ENCODE measurements at places on chromosomes 7 and 10. TPM values are rescaled to one million over a fixed set of nuclear protein-coding genes. Genes with fewer than 3 reads are reported as not detected.

The PRDX3 gene
- 173 TPM for total RNA-seq

DNA sequence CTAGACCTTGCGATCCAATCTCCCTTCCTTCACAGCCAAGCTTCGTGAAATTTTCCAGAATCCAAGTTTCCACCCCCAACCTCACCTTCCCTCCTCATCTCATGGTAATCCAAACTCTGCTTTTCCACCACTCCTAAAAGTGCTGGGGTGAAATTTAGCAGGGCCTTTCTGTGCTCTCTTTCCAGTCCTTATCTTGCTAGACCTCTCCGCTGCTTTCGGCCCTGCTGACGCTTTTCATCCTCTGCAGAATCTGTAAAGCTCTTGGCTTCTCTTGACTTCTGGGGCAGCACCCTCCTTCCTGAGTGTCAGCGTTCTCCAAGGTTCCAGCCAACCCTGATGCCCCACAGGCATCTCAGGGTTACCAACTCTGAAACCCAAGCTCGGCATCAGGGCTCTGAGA is 7.7 kb downstream of the PLAC9 start:
- H3K4me1 ChIP-seq, result no peaks in the 10 kb centered on the region
- H3K27me3 ChIP-seq, result no peaks in the 10 kb centered on the region

DNA sequence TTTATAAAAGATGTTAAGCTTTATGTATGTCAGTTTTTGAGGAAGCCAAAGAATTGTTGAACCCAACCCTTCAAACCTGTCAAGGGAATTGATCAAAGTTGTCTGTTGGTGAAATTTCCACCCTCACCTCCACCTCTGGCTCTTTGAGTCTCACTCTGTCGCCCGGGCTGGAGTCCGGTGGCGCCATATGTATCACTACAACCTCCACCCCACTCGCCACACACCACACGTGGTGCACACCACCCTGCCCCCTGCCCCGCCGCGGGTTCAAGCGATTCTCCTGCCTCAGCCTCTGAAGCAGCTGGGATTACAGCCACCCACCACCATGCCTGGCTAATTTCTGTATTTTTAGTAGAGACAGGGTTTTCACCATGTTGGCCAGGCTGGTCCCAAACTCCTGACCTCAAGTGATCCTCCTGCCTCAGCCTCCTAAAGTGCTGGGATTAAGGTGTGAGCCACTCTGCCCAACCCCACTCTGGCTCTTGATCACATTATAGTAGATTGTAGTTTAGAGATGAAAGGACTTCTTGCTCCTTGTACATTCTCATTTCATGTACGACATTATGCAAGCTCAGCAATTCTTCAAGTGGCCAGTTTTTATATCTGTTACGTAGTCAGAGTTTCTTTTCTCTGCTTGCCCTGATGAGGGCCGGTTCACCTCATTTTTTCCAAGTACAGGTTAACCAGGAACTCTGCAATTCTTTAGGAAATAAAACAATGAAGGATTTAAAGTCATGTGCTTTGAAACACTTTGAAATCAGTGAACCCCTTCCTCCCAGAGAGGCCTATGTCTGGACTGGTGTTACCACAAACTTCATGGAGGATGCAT is 7.0 kb downstream of the BAMBI start:
- DNase-seq, result no peak
- H3K27ac ChIP-seq, result no peak overlapping the region
- H3K4me1 ChIP-seq, result peaks cover 26% of the 10 kb centered on the region

DNA sequence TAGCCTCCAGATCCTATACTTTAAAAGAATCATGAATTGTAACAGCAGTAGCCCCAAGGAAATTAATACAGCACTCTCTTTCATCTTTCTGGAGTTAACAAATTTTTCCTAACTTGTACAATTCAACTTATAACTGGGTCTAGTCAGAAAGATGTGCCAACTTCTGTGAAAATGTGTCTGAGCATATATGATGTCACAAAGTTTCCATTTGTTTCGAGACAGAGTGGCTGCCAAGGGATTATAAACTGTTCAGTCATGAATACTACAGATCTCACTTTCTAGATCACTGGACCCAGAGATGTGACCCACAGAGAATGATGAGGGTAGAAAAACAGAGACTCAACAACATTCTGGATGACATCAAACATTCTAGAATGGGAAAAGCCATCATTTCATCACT is 249.2 kb upstream of the PHF14 start:
- H3K27ac ChIP-seq, result no peak overlapping the region
- no peak overlapping the region for H3K4me3 ChIP-seq
- no peaks in the 10 kb centered on the region for H3K27me3 ChIP-seq

DNA sequence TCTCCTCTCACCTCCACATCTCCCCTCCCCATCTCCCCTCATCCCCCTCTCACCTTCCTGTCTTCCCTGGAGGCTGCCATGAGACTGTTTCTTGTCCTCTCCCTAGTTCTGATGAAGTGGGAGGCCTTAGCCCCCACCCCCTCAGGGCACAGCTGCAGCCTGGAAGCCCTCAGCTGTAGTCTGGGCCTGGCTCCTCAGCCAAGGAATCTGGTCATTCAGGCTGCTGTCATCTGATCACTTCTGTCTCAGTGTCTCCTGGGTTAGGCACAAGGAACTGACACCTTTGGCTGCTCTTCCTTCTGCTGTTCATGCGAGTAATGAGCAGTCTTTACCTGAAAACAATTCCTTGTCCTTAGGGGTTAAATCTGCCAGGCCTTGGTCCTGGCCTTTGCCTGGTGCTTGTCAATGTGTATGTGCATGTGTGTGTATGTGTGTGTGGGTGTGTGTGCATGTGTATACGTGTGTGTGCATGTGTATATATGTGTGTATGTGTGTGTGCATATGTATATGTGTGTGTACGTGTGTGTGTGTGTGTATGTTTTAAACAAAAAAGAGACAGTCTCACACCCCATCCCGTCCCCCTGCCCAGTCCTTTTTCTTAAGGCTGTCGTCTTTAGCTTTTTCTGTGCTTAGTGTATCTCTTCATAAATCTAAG is 153.5 kb upstream of the TMEM72 start:
- no peaks in the 10 kb centered on the region for H3K36me3 ChIP-seq
- no peaks in the 10 kb centered on the region for H3K4me1 ChIP-seq
- no peak for DNase-seq

- peaks cover 95% of the 10 kb centered on the region for H3K27me3 ChIP-seq
- peak; percentile 88 for DNase-seq
- no peaks in the 10 kb centered on the region for H3K4me1 ChIP-seq
- no peak overlapping the region for H3K4me3 ChIP-seq
- no peak overlapping the region for H3K27ac ChIP-seq
These were observed 82.7 kb downstream of the FAM204A start for GRCh38 chr10:118259288-118259906.

The EBF3 gene
- total RNA-seq, result 0.44 TPM

DNA sequence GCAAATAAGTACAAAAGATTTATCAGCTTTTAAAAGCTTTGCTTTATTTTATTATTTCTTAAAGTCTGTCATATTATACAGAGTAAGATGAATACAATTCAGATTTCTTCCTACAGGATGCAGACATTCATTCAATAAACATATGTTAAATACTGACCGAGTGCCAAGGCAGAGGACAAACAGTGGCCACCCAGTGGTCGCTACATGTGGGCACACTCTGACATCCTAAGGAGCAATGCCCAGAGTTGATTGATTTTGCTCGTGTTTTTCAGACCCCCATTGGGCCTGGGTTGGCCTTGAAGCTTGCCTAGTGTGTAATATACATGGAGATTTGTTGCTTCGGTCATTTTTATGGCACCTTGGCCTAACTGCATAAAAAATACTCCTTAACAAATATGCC is 201.2 kb downstream of the CCDC3 start:
- H3K27me3 ChIP-seq, result no peaks in the 10 kb centered on the region
- no peak for DNase-seq
- H3K36me3 ChIP-seq, result no peaks in the 10 kb centered on the region

DNA sequence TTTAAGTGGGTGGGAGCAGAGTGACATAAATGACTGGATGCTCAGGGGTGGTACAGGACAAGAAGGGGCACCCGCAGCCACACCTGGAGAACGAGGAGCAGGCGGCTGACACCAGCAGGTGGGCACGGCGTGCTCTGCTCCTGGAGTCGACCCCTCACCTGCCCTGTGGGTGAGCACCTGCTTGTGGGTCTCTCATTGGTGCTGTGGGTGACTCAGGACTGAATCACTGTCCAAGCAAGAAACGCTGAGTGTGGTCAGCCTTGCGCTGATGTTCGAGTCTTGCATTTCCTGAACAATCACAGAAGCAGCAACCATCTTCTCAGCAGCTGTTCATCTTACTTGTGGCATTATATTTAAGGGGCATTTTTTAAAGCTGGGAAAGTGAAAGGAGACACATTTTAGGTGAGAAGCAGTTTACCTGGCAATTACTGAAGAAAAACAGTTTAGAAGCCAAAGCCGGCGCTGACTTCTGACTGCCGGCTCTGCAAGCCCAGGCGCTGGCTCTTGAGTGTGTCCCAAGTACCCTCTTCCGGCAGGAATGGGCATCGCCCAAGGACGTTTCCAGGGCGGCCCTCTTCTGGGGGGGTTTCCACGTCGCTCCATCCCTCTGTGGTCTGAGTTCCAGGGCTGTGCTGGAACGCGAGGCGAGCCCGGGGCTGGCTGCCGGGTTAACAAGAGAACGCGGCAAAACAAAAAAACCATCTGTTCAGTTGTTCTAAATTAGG is 145.2 kb upstream of the PFKP start:
- H3K27me3 ChIP-seq, result no peaks in the 10 kb centered on the region
- no peaks in the 10 kb centered on the region for H3K36me3 ChIP-seq
- H3K4me3 ChIP-seq, result no peak overlapping the region
- H3K4me1 ChIP-seq, result no peaks in the 10 kb centered on the region
- H3K27ac ChIP-seq, result no peak overlapping the region

GRCh38 chr7:116534790-116535189 is 10.0 kb downstream of the CAV1 start:
- no peaks in the 10 kb centered on the region for H3K36me3 ChIP-seq
- H3K4me3 ChIP-seq, result no peak overlapping the region
- no peaks in the 10 kb centered on the region for H3K4me1 ChIP-seq
- H3K27me3 ChIP-seq, result no peaks in the 10 kb centered on the region

GRCh38 chr7:115008465-115009114 is 86.7 kb downstream of the MDFIC start:
- H3K27ac ChIP-seq, result no peak overlapping the region
- H3K4me1 ChIP-seq, result peaks cover 17% of the 10 kb centered on the region
- H3K4me3 ChIP-seq, result no peak overlapping the region
- no peaks in the 10 kb centered on the region for H3K36me3 ChIP-seq

GRCh38 chr10:124598196-124598595 is 136.6 kb downstream of the LHPP start:
- H3K27me3 ChIP-seq, result no peaks in the 10 kb centered on the region
- no peak for DNase-seq
- H3K27ac ChIP-seq, result no peak overlapping the region

DNA sequence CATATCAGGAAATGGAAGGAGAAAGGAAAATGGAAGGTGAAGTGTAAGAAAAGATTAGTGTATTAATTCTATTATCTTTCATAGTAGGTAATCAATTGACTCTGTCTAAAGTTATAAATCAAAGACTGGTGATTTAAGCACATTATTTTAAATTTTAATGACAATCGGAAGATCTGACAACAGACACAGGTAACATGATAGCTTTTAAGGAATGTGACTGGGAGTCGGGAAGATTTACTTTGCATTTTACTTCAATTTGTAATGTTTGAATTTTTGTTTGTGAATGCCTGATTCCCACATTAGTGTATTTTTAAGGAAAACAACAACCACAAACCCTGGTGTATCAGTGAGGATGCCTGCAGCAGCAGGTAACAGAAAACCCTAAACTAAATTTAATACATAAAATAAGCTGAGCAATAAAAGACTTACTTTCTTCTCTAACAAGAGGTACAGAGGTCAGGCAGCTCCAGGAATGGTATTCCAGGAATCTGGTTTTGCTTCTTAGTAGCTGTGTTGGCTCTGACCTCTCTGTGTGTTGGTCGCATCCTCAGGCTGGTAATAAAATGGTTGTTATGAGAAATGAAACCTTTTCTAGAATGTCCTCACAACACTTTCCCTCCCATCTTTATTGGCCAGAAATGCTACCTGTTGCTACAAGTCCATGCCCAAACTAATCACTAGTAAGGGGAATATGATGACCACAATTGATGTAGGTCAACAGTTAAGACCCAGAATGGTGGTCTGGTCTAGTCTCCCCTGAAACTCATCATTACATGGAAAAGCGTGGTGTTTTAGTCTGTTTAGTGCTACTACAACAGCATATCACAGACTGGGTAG is 12.2 kb downstream of the DNAJB9 start:
- H3K36me3 ChIP-seq, result peaks cover 17% of the 10 kb centered on the region
- DNase-seq, result peak; percentile 56
- H3K27me3 ChIP-seq, result no peaks in the 10 kb centered on the region
- no peak overlapping the region for H3K27ac ChIP-seq

DNA sequence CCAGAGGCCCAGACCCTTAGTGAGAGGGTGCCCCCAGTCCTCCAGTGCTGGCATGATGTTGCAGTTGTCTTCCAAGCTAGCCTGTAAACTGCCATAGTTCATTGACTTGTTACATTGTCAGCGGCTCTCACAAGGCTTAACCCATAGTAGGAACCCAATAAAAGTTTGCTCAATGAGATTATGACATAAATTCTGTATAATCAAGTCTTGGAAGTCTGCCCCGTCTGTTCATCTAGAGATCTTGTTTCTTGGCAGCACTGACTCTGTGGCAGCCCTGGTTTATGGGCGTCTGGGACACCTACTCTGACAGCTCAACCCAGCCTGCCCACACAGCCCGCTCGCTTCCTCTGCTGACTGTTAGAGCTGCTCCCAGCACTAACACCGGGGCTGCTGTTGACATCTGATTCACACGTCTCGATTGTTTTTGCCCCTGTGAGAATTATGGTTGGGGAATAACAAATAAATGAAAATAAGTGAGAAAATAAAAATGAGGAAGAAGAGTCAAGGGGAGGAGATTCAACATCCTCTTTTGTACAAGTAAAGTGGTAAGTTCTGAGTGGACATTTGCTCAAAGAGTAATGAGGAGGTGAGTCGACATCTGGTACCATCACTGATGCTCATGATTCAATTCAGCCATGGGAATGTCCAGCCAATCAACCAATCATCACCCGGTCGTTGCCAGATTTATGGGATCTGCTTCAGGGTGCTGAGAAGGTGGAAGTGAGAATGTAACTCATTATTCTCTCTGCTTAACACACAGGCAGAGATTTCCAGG is 160.8 kb downstream of the SPAG6 start:
- no peak overlapping the region for H3K27ac ChIP-seq
- H3K27me3 ChIP-seq, result no peaks in the 10 kb centered on the region
- no peak overlapping the region for H3K4me3 ChIP-seq
- no peaks in the 10 kb centered on the region for H3K36me3 ChIP-seq
- DNase-seq, result no peak

The STAG3 gene
- 1.2 TPM for total RNA-seq

GRCh38 chr10:34163075-34163905 is 651.8 kb downstream of the PARD3 start:
- no peaks in the 10 kb centered on the region for H3K27me3 ChIP-seq
- H3K4me1 ChIP-seq, result no peaks in the 10 kb centered on the region
- H3K36me3 ChIP-seq, result no peaks in the 10 kb centered on the region
- DNase-seq, result peak; percentile 70
- H3K27ac ChIP-seq, result no peak overlapping the region

All from endodermal cell (in vitro differentiated cells).